NCI-H1048 (cell line): ENCODE measurements at places on chromosomes 4 and X.

DNA sequence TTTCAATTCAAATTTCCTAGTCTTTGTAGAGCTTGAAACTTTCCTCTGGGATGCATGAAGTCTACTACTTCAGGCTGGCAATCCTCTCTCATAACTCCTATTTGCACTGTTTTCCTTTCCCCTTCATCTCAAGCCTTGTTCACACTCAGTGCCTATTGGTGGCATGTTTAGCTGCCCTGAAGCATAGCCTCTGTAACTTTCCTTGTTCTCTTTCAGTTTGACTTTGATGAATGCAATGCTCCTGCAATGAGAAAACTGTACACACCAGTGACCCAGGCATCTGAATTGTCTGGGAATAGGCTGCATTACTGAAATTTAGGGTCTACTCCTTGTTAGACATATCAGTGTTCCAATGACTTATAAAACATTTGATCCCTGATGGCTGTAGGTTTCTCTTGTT is 81.7 kb downstream of the ANK2 start:
- no peak for DNase-seq

GRCh38 chr4:55727746-55728145 is 91.6 kb upstream of the NMU start:
- no peak for DNase-seq

DNA sequence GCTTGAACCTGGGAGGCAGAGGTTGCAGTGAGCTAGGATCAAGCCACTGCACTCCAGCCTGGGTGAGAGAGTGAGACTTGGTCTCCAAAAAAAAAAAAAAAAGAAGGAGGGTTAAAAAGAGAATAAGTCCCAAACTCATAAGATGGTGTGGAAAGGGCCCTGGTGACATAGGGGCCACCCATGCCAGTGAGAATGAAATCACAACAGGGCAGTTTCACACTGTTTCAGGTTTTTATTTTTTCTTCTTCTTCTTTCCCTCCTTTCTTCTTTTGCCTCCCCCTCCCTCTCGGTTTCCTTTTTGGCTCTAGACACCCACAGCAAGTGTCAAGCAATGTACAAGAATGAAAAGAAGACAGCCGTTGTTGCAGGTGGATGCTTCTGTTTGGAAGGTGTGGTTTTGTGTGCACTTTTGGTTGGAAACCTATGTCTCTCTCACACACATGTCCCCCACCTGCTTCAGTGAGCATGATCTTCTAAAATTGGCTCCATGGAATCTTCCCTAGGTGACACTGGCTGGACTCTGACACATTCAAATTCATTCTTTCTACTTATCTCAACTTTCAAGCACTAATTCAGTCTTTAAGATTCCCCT is 14.4 kb upstream of the TLR8 start:
- DNase-seq: no peak

GRCh38 chr4:185304944-185305690 is 90.6 kb downstream of the LRP2BP start:
- DNase-seq: no peak

- no peak for DNase-seq
Measured at GRCh38 chrX:18897611-18898010, 86.3 kb downstream of the PHKA2 start.

- DNase-seq: no peak
Measured at GRCh38 chr4:77172336-77172735, 15.3 kb downstream of the CCNG2 start.

DNA sequence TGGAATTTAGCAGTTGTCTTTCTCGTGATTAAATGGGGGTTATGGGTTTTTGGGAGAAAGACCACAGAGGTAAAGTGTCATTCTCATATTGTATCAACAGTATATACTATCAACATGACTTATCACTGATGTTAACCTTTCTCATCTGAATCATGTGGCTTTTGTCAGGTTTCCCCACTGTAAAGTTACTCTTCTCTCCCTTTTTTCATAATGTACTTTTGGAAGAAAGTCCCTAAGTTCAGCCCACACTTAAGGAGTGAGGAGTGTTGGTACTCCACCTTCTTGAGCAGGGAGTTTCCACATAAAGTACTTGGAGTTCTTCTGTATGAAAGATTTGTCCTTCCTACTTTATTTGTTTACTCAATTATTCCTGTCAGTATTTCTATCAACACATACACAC is 169.9 kb downstream of the ZNF330 start:
- DNase-seq: no peak
